ENCODE measurements at places on chromosomes 3 and 15.

DNA sequence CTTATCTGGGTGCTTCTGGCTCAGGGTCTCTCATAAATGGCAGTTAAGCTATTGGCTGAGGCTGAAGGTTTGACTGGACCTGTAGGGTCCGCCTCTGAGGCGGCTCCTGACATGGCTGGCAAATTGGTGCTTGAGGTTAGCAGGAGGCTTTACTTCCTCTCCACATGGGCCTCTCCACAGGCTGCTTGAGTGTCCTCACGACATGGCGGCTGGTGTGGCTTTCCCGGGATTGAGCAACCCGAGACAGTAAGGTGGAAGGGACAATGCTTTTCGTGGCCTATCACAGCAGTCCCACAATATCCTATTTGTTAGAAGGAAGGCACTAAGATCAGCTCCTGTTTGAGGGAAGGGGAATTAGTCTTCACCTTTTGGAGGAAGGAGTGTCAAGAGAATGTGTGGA, 267.3 kb upstream of the LRRFIP2 start:
- DNase-seq = no peak

GRCh38 chr3:177692304-177692975, 495.2 kb upstream of the TBL1XR1 start:
- no peak for DNase-seq

DNA sequence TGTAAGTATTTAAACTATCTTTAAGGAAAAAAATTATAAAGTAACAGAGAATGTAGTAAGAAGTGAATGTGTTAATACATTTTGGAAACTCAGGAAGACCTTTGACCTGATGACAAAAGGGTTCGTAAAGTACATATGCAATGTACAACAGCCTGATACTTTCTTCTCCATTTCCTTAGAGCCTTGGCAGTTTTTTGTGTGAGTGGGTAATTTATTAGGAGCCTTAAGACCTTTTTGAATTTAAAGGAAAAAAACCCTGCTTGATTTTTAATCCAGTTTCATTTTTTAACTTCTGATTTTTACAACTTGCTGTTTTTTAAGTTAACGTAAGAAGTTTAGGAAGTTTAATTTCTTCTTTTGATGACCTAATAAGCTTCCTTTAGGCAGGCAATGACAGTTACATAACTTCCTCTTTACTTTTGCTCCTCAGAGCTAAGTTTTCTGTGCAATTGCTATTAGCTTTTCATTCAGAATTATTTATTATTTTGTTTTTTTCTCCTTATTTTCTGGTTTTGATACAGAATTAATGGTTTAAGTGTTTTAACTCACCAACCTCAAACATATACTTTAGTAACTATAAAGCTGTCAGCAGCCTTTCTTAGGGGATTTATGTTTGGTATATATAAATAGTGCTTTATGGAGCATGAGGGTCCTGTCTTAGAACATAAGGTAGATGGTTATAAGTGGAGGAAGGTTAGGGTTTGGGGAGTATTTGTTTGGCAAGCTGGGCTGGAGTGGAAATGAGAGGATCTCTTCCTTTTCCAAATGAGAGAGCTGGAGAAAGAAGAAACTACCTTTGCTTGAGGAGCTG, 35.2 kb downstream of the ARMC8 start:
- no peak for DNase-seq

DNA sequence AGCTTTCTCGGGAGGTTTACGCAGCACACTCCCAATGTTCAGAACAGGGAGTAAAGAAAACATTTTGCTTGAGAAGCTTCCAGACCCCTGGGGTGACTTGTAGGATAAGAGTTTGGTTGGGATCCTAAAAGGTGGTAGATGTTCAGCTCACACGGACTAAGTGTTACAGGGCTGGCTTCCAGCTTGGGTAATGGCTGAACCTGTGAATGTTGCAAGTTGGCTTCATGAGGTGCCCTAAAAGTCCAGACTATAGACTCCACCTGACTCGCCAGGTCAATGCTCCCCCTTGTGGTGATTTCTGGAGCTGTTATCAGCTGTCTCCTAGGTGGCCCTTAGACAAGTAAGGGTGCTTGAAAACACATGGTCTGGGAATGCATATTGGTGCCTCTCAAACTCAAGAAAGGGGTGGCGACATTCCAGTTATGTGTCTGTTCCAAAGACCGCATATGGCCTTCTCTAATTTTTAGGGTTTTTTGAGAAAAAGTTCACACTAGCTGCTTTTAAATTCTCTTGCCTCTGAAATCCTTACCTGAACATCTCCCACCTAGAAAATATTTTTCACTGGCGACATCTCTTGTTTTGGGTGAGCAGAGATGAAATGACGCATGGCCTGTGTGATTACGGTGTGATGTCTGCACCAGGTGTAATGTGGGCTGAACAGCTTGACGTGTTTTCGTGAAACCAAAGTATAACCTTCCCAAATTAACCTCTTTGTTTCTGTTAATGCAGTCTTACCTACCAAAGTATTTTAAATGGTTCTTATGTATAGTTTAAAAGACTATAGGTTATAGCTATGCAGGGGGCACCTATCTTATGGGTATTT, 175.7 kb upstream of the KBTBD8 start:
- no peak for DNase-seq

DNA sequence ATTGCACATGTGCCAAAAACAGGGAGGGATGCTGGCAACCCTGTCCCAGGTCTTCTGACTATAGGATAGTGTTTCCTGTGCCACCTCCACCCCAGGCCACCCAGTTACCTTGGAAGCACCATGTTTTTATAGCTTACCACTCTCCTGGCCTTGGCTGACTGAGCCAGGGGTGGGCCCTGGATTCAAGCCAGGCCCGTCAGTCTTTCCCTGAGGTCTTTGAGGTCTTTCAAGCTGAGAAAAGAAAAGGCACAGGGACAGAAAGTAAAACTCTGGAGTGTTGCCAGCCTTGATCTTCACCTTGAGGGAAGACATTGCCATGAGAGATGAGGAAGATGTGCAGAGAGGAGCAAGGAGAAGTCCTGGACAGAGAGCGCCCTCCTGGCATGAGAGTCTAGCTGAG, 46.3 kb downstream of the SYNM start:
- no peak for DNase-seq

DNA sequence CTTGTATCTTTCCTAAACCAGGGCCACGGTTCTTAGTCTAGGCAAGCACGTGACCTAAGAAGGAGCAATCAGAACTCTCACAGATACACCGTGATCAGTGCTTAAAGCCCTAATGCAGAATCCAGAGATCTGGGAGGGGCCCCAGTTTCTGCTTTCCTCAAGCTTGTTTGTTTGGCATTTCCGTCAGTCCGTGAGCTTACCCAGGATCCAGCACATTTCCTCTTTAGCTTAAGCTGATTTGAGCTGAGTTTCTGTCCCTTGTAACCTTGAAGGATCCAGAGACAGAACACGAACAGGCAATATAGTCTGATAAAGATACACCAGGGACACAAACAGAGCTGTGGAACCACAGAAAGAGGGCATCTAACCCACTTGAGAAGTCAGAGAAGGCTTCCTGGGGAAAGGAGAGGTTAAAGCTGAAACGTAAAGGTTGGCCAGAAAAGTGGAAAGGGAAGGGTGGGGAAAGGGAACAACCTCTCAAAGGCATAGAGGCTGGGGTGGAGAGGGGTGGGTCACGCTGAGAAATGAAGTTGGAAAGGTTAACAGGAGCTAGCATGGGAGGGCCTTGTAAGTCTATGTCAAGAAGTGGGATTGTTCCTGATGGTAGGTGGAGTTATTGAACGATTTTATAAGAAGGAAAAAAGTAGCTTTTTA, 42.1 kb upstream of the RARB start:
- no peak for DNase-seq

GRCh38 chr3:61110576-61110975, 140.7 kb downstream of the FHIT start:
- DNase-seq = no peak

DNA sequence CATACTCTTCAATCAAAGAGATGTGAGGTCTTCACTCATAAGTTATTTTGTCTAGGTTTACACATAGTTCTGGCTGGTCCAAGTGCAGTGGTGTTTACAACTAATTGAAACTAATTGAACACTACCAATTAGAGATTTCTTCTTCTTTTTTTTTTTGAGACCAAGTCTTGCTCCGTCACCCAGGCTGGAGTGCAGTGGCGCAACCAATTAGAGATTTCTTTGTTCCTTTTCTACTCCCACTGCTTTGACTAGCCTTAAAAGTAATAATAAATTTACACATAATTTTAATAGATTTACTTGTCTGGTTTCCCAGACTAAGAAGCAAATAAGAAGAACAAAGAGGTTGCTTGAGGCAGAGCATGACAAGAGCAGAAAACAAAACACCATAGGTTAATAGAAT, 6.7 kb upstream of the DENND6A start:
- DNase-seq = no peak

DNA sequence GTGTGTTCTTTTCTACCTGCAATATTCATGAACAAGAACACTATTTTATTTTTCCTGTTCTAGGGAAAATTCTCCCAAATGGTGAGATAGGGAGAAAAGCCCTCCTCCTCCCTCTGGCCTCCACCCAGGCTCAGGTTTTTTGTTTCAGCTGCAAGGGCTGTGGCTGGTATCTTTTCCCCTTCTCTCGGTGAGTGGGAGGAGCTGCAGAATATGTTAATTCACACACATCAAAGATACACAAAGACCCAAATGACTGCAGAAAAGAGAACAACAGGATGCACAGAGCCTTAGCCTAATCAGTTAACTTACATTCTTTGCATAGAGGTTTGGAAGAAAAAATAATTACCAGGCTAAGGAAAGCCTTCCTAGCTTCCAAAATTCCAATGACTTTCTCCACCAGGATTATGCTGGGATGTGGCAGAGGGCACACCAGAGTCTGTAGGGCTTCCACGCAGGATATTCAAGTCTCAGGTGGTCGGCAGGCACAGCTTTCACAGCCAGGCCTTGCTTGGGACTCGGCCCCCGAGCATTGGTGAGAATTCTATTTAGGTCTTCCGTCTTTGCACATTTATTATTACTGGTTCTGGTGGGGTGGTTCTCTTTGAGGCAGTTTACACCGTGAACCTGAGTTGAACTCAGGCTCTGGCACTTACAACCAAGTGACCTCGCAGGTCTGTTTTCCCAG, 64.9 kb downstream of the ABHD5 start:
- no peak for DNase-seq

DNA sequence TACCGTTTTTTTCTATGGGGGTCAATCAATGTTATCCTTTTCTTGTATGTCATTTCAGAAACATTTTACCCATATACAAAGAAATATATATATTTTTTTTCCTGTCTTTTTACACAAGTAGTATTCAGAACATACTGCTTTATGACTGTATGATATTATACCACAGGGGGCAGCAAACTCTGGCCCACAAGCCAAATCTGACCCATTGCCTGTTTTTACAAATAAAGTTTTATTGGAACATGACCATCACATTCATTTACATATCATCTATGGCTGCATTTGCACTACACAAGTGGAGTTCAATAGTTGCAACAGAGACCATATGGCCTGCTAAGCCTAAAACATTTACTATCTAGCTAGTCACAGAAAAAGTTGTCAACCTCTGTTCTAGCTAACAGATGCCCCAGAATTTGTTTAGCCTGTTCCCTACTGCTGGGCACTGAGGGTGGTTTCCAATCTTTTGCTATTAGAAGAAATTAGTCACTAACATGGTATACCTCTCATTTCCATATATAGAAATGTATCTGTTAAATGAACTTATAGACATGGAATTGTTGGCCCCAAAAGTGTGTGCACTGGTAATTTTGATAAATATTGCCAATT, 57.7 kb downstream of the BFSP2 start:
- no peak for DNase-seq

DNA sequence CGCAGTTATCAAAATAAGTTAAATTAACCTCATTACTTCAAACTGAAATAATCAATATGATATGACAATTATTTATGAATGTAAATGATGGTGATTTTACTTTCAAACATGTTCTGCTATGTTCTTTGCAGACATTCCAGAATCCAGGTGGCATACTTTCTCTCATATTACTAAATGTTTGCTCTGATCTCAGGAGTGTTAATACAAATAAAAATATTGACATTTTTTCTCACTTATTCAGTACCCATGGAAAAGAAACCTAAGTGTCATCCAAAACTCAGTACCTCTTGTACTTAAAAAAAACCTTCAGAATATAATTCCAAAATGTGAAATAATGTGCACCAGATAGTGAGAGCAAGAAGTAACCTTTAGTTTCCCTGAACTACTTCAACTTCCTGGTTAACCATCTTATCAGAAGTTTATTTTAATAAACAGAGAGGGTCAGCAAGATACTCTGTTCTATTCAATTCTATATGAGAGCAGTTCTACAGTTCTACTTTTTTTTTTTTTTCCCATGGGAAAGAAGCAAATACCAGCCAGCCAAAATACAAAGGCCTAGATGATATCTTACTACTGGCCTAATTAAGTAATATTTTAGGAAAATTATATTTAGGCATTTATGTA, 494.1 kb downstream of the MECOM start:
- DNase-seq = no peak

DNA sequence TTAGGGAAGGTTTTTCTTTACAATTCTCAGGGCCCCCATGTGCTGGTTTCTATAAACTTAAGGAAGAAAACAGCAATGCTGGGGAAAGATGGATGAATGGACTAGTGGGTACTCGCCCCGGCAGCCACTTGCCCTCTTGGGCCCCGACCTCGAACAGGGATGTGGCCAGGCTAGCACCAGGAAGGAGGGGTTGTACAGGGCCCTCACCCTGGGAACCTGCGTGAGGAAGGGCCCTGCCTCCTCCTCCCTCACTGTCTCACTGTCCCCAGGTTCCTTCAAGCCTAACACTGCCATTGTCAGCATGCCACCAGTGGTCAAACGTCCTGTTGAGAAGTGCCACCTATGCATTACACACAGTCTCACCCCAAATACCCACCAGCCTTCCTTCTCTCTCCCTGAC, 9.1 kb downstream of the ADAMTS17 start:
- no peak for DNase-seq

DNA sequence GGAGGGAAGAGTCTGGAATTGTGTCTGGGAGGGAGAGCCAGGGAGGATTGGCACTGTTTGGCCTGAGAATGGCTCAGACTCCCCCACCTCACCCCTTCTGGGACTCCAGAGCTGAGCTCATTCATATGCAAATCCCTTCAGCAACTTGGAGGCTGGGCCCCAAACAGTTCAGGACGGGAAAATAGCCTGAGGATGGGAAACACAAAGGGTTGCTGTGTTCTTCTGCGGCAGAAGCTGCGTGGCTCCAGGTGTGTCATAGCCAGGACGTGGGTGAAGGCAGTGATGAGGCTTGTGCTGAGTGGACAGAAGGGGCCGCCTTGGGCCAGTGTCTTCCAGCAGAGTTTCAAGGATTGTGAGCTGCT, 16.6 kb downstream of the MASP1 start:
- no peak for DNase-seq

GRCh38 chr15:88257311-88258092, 963 bp upstream of the NTRK3 start:
- DNase-seq = no peak

- DNase-seq = no peak
Observed at GRCh38 chr3:81308306-81308705, 453.1 kb downstream of the GBE1 start.

Data from GM04503 (cell line).